ENCODE measurements at places on chromosomes 7 and 10. TPM values are rescaled to one million over a fixed set of nuclear protein-coding genes. Genes with fewer than 3 reads are reported as not detected.

SAP25 gene
- total RNA-seq, result 2.0 TPM

RGS10 gene
- total RNA-seq, result 22.6 TPM

DNA sequence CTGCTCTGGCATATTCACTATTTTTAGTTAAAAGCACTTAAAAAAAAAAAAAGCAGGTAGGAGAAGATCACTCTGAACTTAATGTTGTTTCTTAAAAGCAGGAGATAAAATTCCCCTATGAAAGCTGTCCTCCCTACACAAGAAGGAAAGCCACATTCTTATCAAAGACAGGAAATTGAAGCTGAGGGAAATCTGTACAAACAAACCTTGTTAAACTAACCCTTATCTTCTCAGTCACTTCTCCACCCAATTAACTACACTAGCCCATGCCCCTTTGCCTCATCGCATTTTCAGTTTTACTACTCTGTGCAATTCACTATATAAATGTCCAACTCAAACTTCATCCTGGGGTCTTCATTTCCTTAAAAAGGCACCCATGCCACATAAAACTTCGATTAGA is 2.7 kb upstream of the CDCA7L start:
- DNase-seq, result no peak

GRCh38 chr7:90229682-90230081 is 15.3 kb upstream of the CFAP69 start:
- no peak for DNase-seq
